ENCODE measurements at places on chromosomes 2 and 18. TPM values are rescaled to one million over a fixed set of nuclear protein-coding genes. Genes with fewer than 3 reads are reported as not detected.

DNA sequence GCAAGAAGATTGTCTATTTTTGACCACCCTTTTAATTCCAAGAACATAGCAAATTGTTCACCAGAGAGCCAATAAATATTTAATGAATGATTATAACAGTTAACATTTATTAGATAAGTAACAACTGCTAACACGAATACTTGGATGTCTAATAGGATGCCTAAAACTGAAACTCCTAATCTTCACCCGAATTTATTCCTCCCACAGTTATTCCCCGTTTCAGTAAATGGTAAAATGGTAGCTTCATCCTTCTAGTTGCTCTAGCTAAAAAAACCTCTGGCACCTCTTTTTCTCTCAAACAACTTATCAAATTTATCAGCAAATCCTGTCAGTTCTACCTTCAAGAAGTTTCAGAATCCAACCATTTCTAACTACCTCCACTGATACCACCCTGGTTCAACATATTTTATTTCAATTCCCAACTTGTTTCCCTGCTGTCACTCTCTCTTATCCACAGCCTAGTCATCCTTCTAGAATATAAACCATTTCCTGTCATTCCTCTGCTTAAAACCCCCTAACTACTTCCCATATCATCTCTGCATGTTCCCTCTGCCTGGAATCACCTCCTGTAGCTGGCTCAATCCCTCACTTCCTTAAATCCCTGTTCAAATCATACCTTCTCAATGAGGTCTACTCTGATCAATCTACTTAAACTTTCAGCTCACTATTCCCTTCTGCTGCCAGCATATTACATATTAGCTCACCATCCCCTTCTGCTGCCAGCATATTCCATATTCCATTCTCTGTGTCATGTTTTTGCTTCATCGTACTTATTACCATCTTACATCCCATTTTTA is 93.8 kb downstream of the ROCK2 start:
- DNase-seq, result no peak

DNA sequence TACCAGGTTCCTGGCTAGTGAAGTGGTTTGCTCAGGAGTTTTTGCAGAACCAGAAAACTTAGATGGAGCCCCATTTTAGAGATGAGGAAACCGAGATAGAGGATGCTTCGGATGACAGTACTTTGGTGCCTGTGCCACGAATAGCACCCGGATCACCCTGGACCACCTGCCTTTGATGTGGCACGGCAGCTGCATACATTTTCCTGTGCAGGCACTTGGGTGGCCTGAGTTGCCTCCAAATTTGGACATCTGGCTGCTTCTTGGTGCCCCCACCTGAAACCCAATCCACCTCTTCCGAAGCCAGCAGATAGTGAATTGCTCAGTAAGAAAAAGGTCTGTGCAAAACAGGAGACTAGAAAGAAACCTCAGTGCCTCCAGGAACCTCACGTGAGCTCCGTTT is 140.6 kb upstream of the ID2 start:
- DNase-seq, result no peak

DNA sequence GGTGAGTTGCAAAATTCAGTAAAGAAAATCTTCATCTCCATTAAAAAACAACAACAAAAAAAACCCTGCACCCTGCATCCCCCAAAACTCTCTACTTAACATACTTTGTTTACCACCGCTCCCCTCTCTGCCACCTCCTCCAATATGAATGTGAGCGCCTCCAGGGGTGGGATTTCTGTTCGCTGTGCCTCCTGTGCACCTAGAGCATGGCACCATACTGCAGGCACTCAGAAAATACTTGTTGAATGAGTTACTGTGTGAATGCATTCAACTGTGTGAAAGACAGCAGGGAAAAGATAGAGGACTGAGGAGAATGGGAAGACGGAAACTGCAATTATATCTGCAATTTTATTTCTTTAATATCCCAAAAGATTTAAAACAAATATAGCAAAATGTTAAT is 4.5 kb downstream of the CEBPZ start:
- DNase-seq, result no peak

DNA sequence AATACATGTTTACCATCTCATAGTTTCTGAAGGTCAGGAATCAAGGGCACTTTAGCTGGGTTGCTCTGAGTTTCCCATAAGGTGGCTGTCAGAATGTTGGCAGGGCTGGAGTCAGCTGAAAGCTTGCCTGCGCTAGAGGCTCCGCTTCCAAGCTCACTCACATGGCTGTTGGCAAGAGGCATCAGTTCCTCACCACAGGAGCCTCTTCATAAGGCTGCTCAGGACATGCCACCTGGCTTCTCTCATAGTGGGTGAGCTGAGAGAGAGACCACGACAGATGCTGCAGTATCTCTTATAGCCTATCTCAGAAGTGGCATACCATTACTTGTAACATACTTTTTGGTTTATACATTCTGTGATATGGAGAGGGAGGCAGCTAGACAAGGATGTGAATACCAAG is 7.2 kb downstream of the HADHB start:
- peak; percentile 85 for DNase-seq

DNA sequence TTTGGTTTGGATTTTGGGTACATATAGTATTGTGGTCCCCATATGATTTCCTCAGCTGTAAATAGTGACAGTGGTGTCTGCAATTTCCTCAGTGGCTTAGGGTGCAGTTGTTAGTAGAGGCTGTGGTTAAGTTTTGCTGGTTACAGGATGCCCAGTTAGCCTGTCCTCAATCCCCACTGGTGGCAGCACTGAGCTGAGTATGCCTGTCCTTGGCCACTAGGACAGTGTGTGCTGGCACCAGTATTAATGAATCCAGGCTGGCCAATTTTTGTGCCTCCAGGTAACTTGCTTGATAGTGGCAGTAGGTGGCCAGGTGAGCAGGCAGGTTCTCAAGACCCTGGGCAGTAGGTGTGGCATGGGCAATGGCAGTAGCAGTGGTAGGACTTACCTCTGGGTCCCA is 973.1 kb downstream of the TMEM182 start:
- DNase-seq, result no peak

DNA sequence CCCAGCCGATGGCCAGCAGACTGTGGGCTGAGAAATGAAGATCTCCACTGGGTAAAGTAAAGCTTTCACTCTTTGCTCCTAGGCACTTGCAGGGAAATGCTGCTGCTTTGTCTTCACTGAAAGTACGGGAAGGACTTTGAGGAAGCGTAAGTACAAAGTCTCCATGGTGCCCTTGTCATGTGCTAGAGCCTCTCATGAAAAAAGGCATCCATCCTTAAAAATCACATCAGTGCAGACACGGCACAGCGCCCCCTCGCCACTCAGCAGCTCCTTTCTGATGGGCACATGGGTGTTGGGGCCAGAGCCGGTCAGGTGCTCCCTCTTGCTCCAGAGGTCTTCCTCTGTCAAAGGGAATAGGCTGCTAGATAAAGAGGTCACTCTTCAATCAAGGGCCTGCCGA is 109.0 kb upstream of the STPG4 start:
- no peak for DNase-seq

GRCh38 chr2:157743051-157743450 is 114.4 kb upstream of the ACVR1C start:
- no peak for DNase-seq

GRCh38 chr2:154697418-154698252 is 860 bp upstream of the KCNJ3 start:
- DNase-seq, result peak; percentile 83

DNA sequence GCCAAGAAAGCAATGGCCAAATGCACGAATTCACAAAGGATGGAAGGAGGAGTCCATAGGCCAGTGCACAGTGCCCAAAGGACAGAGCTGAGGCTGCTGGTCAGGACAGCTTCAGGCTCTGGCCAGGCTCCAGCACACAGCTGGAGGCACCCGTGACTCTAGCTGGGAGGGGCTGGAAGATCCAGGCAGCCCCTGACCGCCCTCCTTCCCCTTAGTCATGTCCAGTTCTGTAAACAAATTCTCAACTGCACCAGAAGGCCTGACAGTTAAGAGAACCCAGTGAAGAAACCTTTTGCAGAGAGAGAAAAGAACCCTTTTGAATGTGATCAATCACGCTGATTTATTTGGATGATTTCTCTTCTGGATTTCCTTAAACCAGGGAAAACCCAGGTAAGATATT is 7.7 kb upstream of the YWHAQ start:
- no peak for DNase-seq

DNA sequence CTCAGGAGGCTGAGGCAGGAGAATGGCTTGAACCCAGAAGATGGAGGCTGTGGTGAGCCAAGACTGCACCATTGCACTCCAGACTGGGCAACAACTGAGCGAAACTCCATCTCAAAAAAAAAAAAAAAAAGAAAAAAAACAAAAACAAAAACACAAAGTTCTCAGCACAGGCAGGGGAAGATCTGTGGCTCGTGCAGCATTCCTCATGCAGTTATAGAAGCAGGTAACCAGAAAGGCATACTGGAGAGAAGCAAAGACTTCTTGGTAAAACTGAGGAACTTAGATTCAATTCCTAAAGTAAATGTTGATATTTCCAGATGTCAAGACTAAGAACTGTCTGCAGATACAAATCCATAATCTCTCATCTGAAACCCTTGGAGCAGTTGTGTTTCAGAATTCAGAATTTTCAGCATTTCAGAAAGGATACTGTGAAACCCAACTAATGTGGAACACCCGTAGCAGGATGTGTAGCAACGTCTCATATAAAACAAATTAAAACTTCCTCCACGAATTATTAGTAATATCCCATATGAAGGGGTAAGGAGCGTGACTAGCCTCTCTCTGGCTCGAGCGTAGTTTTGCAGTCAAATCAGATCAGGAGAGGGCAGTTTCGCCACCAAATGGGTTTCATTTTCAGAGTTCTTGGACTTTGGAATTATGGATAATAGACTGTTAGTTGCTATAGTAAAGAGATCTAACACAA is 13.2 kb upstream of the SLC25A52 start:
- DNase-seq, result no peak

PLEKHM3 gene
- total RNA-seq, result 32.6 TPM

All from cerebellum (tissue), 4 donors.